Foreskin keratinocyte (primary cell): ENCODE measurements at places on chromosomes 2 and 18. TPM values are rescaled to one million over a fixed set of nuclear protein-coding genes. Genes with fewer than 3 reads are reported as not detected.

The RALB gene
- 49.4 and 57.4 TPM in 2 replicates for total RNA-seq

The PRPF40A gene
- total RNA-seq = 111 and 112 TPM in 2 replicates

The SERPINB13 gene
- 5.9 and 6.0 TPM in 2 replicates for total RNA-seq

The RGPD3 gene
- 0.14 TPM in 2 replicates for total RNA-seq
